ENCODE measurements at places on chromosomes 16 and 17.

DNA sequence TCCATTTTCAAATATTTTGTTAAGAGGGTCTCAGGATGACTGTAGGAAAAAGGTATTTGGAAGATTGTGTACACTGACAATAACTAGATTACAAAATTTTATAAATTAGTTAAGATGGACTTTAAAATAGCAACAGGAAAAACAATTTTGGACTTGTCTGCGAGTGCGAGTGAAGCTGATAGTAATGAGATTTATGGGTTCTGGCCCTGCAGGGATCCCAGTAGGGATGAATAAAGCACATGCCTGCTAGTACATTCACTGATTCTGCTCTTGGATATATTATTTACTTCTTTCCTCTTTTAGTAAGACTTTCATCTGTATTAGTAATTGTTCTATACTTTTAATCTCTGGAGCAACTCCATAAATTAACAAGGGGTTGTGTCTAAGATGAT, 28.2 kb downstream of the PRKCA start:
- DNase-seq = no peak

DNA sequence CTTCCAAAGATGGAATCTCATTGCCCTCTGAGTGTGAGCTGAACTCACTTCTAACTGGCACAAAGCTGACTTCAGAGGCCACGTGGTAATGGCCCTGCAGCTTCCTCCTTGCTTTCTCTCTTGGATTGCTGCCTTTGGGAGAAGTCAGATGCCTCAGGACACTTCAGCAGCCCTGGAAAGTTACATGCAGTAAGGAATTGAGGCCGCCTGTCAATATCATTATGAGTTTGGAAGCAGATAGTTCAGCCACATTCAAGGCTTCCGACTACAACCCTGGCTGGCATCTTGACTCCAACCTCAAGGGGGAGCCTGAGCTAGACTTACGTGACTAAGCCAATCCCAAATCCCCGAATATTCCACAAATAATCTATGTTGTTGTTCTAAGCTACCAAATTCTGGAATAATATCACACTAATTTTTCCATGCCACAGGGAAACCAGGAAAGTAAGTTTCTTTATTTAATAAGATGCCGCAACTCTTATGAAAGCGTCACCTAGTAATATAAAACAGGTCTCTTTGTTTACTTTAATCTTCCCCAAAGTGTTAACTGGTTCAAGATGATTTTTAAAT, 13.6 kb downstream of the CEP20 start:
- peak; percentile 68 for DNase-seq

- peak; percentile 40 for DNase-seq
Observed at GRCh38 chr16:26569793-26570192, 496.9 kb upstream of the C16orf82 start.

GRCh38 chr16:48157794-48158193, 2.0 kb upstream of the ABCC12 start:
- DNase-seq = no peak

GRCh38 chr16:83932955-83933673, 19.9 kb upstream of the OSGIN1 start:
- no peak for DNase-seq

- DNase-seq = no peak
Observed at GRCh38 chr17:64277831-64278562, 14.9 kb upstream of the TEX2 start.

DNA sequence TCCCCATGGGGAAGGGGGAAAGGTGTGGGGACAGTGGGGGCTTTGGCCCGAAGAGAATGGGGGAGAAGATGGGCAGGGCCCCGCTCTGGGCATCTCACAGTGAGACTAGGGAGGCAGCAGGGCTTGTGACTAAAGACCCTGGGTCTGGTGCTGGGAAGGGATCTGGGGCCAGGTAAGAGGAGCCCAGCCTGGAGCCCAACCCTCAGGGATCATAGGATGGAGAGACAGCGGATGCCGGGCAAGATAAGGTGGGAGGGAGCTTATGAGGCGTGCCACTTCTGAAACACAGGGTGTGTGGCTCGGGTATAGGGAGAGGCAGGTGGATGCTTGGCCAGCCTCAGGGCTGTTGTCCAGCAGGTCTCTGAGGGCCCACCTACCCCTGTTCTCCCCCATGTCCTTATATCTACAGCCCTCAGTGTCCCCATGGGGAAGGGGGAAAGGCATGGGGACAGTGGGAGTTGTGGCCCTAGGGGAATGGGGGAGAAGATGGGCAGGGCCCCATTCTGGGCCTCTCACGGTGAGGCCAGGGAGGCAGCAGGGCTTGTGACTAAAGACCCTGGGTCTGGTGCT, 15.4 kb downstream of the USP6 start:
- no peak for DNase-seq

DNA sequence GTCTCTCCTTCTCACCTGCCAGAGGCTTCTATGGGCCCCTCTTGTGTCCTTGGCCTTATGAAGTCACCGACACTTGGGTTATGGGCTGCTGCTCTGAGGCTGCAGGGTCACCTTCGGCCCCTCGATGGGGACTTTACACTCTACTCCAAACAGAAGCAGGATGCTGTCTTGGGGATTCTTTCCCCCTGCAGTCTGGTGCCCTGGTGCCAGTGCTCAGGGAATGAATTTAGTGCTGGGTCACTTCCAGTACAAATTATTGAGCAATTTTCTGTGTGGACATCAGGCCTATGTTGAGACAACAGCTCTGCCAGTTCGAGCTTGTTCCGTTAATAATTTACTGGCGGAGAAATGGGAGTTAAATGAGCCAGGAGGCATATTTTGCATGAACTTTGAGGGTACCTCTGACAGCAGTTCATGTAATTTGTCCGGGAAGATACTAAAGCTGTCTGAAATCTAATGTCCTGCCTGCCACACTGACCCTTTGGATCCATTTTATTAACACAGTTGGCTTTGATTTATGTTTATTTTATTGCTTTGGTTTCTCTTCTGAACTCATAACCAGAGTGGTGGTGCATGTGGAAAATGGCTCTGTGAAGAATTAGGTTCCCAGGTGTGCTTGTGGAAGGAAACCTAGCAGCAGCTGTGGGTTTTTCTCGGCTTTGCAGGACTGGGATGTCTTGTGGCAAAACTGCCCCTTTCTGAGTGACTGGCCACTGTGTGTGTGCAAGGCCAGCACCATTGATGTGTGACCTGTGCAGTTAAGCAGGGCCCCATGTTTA, 34.1 kb upstream of the DHX8 start:
- DNase-seq = no peak

DNA sequence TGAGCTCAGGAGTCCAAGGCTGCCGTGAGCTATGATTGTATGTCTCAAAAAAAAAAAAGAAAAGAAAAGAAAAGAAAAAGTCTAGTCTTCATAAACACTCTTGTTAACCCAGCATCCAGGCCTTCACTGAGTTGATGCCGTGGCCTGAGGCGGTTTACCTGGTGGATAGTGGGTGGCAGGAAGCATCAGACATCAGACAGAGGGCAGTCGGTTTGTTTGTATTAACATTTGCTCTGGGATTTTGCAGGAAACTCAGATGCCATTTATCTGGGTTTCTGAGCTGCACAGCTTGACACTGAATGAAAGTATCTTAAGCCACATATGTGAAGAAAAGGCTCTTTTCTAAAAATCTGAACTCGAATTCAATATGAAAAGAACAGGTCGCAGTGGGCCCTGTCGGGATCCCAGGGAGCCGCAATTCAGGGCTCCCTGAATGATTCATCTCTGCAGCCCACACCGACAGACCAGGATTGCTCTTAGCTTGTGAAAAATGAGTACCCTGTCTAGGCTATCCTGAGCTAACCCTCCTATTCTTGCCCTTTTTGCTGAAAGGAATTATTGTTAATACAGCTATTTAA, 1.1 kb upstream of the DBNDD1 start:
- no peak for DNase-seq

GRCh38 chr16:84303023-84303422, 8.3 kb downstream of the WFDC1 start:
- no peak for DNase-seq

GRCh38 chr17:31740611-31741082, 118.4 kb downstream of the COPRS start:
- no peak for DNase-seq

DNA sequence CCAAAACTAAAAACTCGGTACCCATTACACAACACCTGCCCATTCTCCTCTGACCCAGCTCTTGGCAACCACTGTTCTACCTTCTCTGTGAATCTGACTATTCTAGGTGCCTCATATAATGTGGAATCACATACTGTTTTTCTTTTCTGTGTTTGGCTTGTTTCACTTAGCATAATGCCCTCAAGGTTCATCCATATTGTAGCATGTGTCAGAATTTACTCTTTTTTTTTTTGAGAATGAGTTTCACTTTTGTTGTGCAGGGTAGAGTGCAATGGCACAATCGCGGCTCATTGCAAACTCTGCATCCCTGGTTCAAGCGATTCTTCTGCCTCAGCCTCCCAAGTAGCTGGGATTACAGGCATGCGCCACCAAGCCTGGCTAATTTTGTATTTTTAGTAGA, 59.5 kb upstream of the RBL2 start:
- DNase-seq = no peak

DNA sequence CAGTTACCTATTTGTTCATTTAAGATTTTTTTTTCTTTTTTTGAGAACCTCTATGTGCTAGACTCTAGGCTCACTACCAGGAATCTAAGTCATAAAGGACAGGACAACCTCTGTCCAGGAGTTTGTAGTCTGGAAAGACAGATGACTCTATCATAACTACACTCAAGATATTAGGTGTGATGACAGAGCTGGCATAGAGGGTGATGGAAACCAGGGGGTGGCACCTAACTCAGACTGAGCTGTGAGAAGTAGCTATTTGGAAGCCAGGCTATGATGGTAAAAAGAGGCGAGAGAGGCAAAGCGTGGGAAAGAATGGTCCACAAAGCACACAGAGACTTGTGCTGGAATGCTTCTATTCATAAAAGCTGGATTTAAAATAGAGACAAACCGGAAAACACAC, 372.3 kb downstream of the SEC14L1 start:
- DNase-seq = no peak

Data from D341Med (cell line).